ENCODE measurements at places on chromosomes 7 and 10.

- no peak for DNase-seq
Measured at GRCh38 chr10:44306762-44307161, 78.1 kb downstream of the CXCL12 start.

DNA sequence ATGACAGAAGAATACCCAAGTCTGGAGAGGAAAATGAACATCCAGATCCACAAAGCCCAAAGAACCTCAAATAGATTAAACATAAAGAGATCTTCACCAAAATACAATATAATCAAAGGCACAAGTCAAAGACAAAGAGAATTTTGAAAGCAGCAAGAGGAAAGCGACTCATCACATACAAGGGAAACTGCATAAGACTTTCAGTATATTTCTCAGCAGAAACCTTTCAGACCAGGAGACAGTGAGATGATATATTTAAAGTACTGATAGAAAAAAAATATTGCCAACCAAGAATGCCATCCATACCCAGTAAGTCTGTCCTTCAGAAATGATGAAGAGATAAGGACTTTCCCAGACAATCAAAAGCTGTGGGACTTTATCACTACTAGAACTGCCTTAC lies 81.5 kb upstream of the GALNT17 start:
- DNase-seq = no peak

- no peak for DNase-seq
Measured at GRCh38 chr10:90862908-90863514, 5.2 kb upstream of the HTR7 start.

- DNase-seq = no peak
Measured at GRCh38 chr7:156039971-156040677, 227.9 kb upstream of the SHH start.

- no peak for DNase-seq
Measured at GRCh38 chr7:139718859-139719258, 58.9 kb downstream of the HIPK2 start.

DNA sequence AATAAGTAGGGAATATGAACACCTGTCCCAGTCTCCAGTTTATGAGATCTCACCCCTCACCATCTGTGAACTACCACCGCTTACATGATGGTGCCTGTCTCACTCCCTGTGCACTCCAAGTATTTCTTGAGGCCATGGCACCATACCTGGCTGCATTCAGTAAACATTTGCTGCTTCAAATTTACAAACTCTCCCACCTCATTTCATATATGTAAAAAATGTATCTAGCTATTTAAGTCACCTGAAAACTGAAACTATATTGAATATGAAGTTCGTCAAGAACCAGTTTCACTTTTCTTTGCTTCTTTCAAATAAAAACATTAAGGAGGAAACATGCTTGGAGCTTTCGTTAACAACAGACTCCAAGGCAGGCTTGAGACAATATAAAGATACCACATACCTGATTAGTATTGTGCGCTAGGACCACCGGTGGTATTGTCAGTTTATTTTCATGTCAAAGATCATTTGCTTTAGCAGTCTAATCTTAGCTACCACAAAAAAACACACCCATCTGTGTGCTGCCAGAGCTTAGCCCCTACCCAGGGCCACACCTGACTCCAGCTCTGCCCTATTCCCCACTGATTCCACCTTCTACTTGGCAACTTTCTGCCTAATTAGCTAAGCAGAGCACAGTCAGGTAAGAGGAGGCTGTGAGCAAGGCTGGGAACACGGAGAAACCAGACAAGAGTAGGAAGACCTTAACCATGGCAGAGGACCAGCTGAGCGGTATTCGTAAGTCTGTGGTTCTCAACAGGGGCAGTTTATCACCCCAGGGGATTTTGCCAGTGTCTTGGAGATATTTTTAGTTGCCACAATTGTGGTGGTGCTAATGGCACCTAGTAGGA lies 92.0 kb downstream of the ZFAND4 start:
- DNase-seq = peak; percentile 13

DNA sequence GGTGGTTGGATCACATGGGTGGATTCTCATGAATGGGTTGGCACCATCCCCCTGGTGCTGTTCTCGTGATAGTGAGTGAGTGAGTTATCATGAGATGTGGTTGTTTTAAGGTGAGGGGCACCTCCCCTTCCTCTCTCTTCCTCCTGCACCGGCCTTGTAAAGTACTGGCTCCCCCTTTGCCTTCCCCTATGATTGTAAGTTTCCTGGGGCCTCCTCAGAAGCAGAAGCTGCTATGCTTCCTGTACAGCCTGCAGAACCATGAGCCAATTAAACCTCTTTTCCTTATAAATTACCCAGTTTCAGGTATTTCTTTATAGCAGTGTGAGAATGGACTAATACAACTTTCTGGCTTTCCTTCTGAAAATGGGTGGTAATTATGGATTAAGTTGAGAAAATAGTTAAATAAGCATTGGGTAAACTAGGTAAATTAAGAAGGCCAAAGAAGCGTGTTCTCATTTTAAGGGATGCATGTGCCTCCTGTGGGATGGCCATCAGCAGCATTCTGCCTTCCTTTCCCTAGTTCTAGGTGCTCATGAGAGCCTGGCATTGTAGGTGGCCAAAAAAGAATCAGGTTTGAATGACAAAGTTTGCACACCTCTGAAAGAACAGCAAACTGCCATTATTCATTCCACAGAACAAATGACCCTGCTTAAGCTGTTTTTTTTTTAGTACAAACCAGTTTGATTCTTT lies 241.4 kb upstream of the CCDC6 start:
- DNase-seq = no peak

GRCh38 chr10:106078895-106079576 lies 1085.5 kb downstream of the SORCS1 start:
- no peak for DNase-seq

DNA sequence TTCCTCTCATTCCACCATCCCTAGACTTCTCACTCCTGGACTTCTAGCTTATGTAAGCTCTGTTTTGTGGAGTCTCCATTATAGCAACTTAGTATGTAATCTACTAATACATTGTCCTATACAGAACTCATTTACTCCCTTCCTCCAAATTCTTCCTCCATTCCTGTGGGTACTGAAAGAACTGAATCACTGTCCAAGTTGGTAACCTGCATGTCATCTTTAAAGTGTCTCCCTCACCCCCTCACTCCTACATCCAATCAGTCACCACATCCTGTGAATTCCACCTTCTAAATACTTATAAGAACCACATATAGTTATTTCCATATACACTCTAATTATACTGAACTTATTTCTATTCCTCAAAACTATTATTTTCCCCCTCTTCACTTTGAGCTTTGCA lies 20.3 kb downstream of the AASS start:
- no peak for DNase-seq

DNA sequence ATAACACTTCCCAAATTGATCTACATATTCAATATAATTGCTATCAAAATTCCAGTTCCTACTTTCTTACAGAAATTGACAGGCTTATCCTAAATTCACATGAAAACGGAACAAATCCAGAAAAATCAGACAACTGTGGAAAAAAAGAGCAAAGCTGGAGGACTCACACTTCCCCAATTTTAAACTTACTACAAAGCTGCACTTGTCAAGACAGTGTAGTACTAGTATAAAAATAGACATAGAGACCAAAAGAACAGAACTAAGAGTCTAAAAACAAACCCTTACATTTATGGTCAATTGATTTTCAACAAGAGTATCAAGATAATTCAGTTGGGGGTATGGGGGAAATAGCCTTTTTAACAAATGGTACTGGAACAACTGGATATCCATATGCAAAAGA lies 27.5 kb downstream of the LMBR1 start:
- DNase-seq = no peak
